ENCODE measurements at places on chromosomes 3 and 15. TPM values are rescaled to one million over a fixed set of nuclear protein-coding genes. Genes with fewer than 3 reads are reported as not detected.

The LDHAL6B gene
- total RNA-seq, result not detected

- no peak for DNase-seq
These were observed 82.4 kb upstream of the PLCL2 start for GRCh38 chr3:16802389-16802788.

The NKIRAS1 gene
- total RNA-seq, result 17.8 TPM

- no peak for DNase-seq
These were observed 150.5 kb upstream of the NPHP3 start for GRCh38 chr3:132872711-132873110.

GRCh38 chr3:30604558-30604957 lies 1.8 kb upstream of the TGFBR2 start:
- DNase-seq, result no peak

Data from fibroblast of lung (primary cell).